Pancreas (tissue), 10 donors: ENCODE measurements at places on chromosomes 1 and 21. TPM values are rescaled to one million over a fixed set of nuclear protein-coding genes. Genes with fewer than 3 reads are reported as not detected.

- no peak overlapping the region for H3K4me3 ChIP-seq
- peaks cover 10% of the 10 kb centered on the region for H3K36me3 ChIP-seq
These were observed 72.8 kb downstream of the PTPRU start for GRCh38 chr1:29309075-29309474.

DNA sequence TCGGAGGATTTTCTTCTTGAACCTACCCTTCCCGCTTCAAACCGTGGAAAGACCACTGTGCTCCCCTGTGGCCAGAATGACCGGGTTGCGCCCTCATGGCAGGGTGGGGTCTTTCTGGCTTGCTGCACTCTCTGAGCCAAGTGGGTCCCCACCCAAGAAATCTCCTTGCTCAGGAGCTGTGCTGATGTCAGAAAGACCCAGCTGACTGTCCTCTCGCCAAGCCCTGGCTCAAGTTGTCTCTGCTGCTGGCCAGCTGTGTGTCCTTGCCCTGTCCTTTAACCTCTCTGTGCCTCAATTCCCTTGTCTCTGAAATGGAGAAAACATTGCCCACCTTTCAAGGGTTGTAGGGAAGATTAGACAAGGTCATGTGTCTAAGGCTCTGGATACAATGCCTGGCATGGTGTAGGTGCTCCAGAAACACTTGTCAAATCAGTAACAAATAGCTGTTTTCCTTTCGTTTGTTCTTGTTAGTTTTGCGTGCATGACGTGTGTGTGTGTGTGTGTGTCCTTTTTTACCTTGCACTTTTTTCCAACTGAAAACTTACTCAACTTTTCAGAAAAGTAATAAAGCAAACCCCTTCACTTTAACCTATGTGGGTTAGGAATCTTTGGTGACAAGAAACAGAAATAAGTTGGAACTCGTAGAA lies 41.1 kb upstream of the RPL11 start:
- H3K27me3 ChIP-seq = no peaks in the 10 kb centered on the region
- H3K27ac ChIP-seq = no peak overlapping the region
- no peaks in the 10 kb centered on the region for H3K4me1 ChIP-seq
- no peak overlapping the region for H3K4me3 ChIP-seq
- H3K36me3 ChIP-seq = no peaks in the 10 kb centered on the region

- no peak overlapping the region for H3K4me3 ChIP-seq
- H3K4me1 ChIP-seq = no peaks in the 10 kb centered on the region
- no peak for DNase-seq
- no peaks in the 10 kb centered on the region for H3K27me3 ChIP-seq
- no peak overlapping the region for H3K27ac ChIP-seq
- no peaks in the 10 kb centered on the region for H3K36me3 ChIP-seq
These were observed 86.7 kb downstream of the PROX1 start for GRCh38 chr1:214074477-214074876.

DNA sequence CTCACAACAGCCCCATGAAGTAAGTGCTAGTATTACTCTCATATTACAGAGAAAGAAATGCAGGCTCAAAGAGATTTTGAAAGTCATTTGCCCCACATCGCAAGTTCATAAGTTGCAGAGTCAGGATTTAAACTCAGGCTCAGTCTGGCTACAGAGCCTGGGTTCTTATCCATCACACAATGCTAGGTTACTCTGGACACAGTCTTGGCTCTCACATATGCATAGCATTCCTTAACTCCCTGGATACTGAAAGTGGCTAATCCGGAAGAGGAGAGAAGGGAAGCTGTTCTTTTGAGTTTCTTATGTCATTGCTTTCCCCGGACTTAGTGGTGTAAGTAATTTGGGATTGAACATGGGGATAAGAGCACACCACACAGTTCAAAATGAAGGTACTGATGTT lies 357.4 kb upstream of the PLXNA2 start:
- H3K36me3 ChIP-seq = no peaks in the 10 kb centered on the region
- H3K27me3 ChIP-seq = no peaks in the 10 kb centered on the region
- DNase-seq = no peak
- no peak overlapping the region for H3K4me3 ChIP-seq
- no peaks in the 10 kb centered on the region for H3K4me1 ChIP-seq
- no peak overlapping the region for H3K27ac ChIP-seq

DNA sequence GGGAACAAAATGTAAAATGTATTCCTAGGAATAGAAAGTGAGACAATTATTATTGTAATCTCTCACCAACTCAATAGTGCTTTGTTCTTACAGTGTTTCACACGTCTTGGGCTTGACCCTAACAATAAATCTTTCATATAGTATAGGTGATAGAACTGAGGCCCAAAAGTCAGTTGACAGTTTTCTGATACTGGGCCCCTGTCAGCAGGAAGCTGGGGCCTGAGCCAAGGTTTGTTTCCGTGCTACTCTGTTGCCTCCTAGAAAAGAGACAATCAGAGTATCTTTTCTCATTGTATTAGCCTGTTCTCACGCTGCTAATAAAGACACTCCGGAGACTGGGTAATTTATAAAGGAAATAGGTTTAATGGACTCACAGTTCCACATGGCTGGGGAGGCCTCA lies 5.0 kb downstream of the RRP1B start:
- peaks cover 15% of the 10 kb centered on the region for H3K4me1 ChIP-seq
- no peak overlapping the region for H3K4me3 ChIP-seq
- DNase-seq = no peak

Gene HMGCS2
- 0.26 TPM for total RNA-seq

Gene PAPPA2
- 1.3 TPM for total RNA-seq
